Body of pancreas (tissue), 4 donors: ENCODE measurements at places on chromosomes 6 and 20. TPM values are rescaled to one million over a fixed set of nuclear protein-coding genes. Genes with fewer than 3 reads are reported as not detected.

GRCh38 chr20:58306421-58307261, 2.9 kb upstream of the RAB22A start:
- H3K36me3 ChIP-seq: no peaks in the 10 kb centered on the region
- no peak overlapping the region for H3K4me3 ChIP-seq
- no peak overlapping the region for H3K27ac ChIP-seq
- peaks cover 16% of the 10 kb centered on the region for H3K4me1 ChIP-seq
- DNase-seq: no peak
- no peaks in the 10 kb centered on the region for H3K27me3 ChIP-seq

DNA sequence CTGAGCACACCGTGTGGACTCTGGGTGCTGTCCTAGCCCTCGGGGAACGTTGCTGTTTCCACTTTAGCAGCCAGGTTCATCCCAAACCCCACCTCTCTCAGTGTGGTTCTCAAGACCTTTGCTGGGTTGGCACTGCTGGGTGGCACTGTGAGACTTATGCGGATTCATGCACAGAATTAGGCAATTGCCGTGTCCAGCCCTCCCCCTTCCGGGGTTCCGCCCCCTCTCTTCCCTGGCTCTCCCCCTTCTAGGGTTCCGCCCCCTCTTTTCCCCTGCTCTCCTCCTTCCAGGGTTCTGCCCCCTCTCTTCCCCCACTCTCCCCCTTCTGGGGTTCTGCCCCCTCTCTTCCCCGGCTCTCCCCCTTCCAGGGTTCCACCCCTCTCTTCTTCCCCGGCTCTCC, 39.8 kb upstream of the SLCO4A1 start:
- no peak overlapping the region for H3K27ac ChIP-seq
- H3K4me1 ChIP-seq: peaks cover 45% of the 10 kb centered on the region
- no peaks in the 10 kb centered on the region for H3K36me3 ChIP-seq
- H3K4me3 ChIP-seq: no peak overlapping the region
- no peaks in the 10 kb centered on the region for H3K27me3 ChIP-seq

GRCh38 chr6:105603788-105604586, 201.1 kb upstream of the PREP start:
- H3K27ac ChIP-seq: no peak overlapping the region
- H3K27me3 ChIP-seq: no peaks in the 10 kb centered on the region
- no peaks in the 10 kb centered on the region for H3K4me1 ChIP-seq
- DNase-seq: no peak

- no peaks in the 10 kb centered on the region for H3K4me1 ChIP-seq
- no peak overlapping the region for H3K4me3 ChIP-seq
- H3K36me3 ChIP-seq: no peaks in the 10 kb centered on the region
- H3K27me3 ChIP-seq: no peaks in the 10 kb centered on the region
Observed at GRCh38 chr6:54910431-54910884, 63.9 kb downstream of the FAM83B start.

GRCh38 chr6:36677753-36678487, 594 bp upstream of the CDKN1A start:
- no peaks in the 10 kb centered on the region for H3K36me3 ChIP-seq
- H3K27ac ChIP-seq: peak overlapping the region; percentile 20
- H3K4me1 ChIP-seq: peaks cover 51% of the 10 kb centered on the region
- H3K4me3 ChIP-seq: no peak overlapping the region

GRCh38 chr6:129662980-129663431, 47.0 kb downstream of the ARHGAP18 start:
- no peak overlapping the region for H3K4me3 ChIP-seq
- H3K36me3 ChIP-seq: no peaks in the 10 kb centered on the region
- no peak overlapping the region for H3K27ac ChIP-seq
- no peaks in the 10 kb centered on the region for H3K27me3 ChIP-seq

TBXT gene
- total RNA-seq: not detected

DNA sequence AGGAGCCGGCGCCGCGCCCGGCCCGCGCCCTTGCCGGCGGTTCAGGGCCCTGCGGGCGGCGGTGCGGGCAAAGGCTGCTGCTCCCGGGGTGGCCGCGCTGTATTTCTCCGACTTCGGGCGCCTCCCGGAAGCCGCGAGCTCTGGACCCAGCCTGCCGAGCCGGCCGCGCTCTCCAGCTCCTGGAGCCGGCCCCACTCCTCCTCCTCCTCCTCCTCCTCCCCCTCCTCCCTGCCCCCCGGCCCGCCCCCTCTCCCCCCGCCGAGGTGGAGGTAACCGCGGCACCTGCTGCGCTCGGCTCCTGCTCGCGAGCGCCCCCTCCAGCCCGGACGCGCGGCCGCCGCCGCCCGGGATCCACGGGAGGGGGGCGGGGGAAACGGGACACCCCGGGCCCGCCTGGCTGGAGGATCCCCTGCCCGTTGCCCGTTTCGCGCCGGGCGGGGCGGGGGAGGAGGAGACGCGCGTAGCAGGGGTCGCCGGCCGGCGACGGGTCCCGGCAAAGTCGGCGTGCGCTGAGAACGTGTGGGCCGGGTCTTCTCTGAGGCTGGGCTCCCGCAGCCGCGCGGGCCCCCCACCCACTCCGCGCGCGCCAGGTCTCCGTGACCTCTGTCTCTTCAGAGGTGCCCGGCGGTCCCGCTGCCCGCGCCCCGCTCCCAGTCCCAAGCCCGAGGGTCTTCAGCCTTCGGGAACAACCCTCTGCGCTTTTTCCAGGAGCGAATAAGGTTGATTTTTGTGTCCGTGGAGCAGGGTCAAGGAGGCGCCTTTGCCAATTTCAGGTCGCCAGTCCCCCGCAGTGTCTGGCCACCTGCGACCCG, at the start of gene SLC22A23:
SLC22A23 (minus strand) TSS at position 153 of the 812 bp plus-strand sequence. CDS start 491 bp downstream, outside the sequence.
- H3K4me1 ChIP-seq: peaks cover 21% of the 10 kb centered on the region
- peak; percentile 90 for DNase-seq
- no peaks in the 10 kb centered on the region for H3K27me3 ChIP-seq
- H3K4me3 ChIP-seq: peak within 1 kb of the TSS; percentile 26

DNA sequence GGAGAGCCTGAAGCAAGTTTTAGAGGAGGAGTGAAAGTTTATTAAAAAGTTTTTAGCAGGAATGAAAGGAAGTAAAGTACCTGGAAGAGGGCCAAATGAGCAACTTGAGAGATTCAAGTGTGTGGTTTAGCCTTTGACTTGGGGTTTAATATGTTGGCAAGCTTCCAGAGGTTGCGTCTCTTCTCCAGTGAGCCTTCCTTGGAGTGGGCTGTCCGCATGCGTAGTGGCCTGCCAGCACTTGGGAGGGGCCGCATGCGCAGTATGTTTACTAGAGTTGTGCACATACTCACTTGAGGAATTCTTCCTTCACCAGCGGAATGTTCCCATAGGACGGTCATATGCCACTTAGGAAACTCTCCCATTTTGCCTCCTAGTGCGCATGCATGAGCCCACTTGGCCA, 235.2 kb downstream of the ALDH8A1 start:
- no peaks in the 10 kb centered on the region for H3K4me1 ChIP-seq
- H3K27ac ChIP-seq: no peak overlapping the region
- H3K27me3 ChIP-seq: no peaks in the 10 kb centered on the region

- no peaks in the 10 kb centered on the region for H3K36me3 ChIP-seq
- no peaks in the 10 kb centered on the region for H3K27me3 ChIP-seq
- H3K27ac ChIP-seq: no peak overlapping the region
- H3K4me3 ChIP-seq: no peak overlapping the region
- DNase-seq: no peak
- no peaks in the 10 kb centered on the region for H3K4me1 ChIP-seq
Observed at GRCh38 chr6:73339340-73339739, 14.7 kb downstream of the DPPA5 start.

DNA sequence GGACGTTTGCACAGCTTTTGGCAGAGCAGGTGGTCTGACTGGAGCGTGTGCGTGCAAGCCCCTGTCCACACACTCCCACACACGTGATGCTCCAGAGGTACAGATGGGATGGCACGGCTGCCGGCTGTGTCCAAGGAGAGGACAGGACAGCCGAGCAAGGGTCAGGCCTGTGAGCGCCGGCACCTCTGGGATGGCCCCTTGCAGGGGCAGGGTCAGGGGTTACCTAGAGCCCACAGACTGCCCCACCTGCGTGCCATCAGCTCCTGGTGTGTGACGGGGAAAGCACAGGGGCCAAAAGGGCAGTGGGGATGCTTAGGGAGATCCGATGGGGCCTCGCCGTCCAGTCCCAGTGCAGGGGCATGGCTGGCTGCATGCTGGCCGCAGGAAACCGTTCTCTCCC, 189.7 kb downstream of the TAF4 start:
- H3K4me1 ChIP-seq: no peaks in the 10 kb centered on the region
- H3K4me3 ChIP-seq: no peak overlapping the region
- H3K36me3 ChIP-seq: no peaks in the 10 kb centered on the region
- no peaks in the 10 kb centered on the region for H3K27me3 ChIP-seq
- no peak for DNase-seq

LHFPL5 gene
- total RNA-seq: 5.6 TPM

DNA sequence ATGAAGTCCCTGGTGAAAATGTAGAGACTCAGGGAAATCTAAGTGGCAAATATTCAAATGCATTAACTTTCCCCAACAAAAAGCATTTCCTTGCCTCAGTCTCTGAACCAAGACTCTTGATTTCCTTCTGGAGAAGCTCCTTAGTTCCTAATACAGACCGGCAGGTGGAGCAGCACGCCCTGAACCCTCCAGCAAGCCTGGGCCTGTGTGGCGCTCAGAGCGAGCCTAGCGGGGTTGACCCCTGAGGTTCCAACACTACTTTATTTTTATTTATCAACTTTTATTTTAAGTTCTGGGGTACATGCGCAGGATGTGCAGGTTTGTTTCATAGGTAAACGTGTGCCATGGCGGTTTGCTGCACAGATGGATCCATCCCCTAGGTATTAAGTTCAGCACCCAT, 50.8 kb downstream of the PACRG start:
- no peak overlapping the region for H3K4me3 ChIP-seq
- no peak for DNase-seq
- no peak overlapping the region for H3K27ac ChIP-seq
- H3K36me3 ChIP-seq: no peaks in the 10 kb centered on the region
- no peaks in the 10 kb centered on the region for H3K4me1 ChIP-seq
- no peaks in the 10 kb centered on the region for H3K27me3 ChIP-seq

PIGU gene
- 4.4 TPM for total RNA-seq

CD40 gene
- total RNA-seq: 14.5 TPM

TSBP1 gene
- not detected for total RNA-seq

DUSP15 gene
- total RNA-seq: 3.6 TPM

GRCh38 chr20:35004051-35004725, 48.5 kb downstream of the MYH7B start:
- DNase-seq: peak; percentile 7
- H3K27ac ChIP-seq: no peak overlapping the region
- H3K4me1 ChIP-seq: peaks cover 9% of the 10 kb centered on the region
- H3K36me3 ChIP-seq: peaks cover 73% of the 10 kb centered on the region
- H3K27me3 ChIP-seq: no peaks in the 10 kb centered on the region

NFS1 gene
- 15.8 TPM for total RNA-seq

- H3K27me3 ChIP-seq: no peaks in the 10 kb centered on the region
- H3K4me3 ChIP-seq: no peak overlapping the region
- H3K36me3 ChIP-seq: no peaks in the 10 kb centered on the region
- H3K4me1 ChIP-seq: no peaks in the 10 kb centered on the region
- no peak overlapping the region for H3K27ac ChIP-seq
- no peak for DNase-seq
Observed at GRCh38 chr20:24339210-24339641, 130.2 kb upstream of the SYNDIG1 start.

GRCh38 chr6:44057931-44058616, 69.2 kb downstream of the MRPL14 start:
- H3K4me1 ChIP-seq: no peaks in the 10 kb centered on the region
- peak overlapping the region; percentile 69 for H3K27ac ChIP-seq
- DNase-seq: no peak

CALHM6 gene
- total RNA-seq: 1.3 TPM

DNA sequence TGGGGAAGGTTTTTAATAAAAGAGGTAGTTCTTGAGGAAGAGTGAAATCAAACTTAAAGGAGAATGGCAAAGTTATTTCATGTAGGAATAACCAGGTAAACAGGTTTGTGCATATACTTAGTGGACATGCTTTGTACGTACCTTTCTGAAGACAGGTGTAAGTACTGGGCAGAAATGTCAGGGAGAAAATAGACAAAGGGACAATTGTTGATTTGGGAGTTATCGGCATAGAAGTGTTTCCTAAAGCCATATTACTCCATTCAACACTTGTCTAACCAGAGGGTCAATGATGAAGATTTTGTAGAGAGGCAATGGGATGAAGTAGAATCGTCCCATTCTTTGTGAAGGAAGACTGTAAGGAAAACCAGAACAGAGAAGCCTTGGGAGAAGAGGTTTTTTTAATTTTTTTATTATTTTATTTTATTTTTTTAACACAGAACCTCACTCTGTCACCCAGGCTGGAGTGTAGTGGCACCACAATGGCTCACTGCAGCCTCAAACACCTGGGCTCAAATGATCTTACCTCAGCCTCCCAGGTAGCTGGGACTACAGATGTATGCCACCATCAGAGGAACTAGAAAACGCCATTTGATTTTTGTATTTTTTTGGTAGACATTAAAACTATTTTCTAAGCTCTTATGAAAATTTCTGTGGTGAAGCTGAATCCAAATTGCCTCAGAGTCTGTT, 18.0 kb downstream of the SMAP1 start:
- no peaks in the 10 kb centered on the region for H3K27me3 ChIP-seq
- H3K36me3 ChIP-seq: no peaks in the 10 kb centered on the region
- DNase-seq: no peak
- no peak overlapping the region for H3K4me3 ChIP-seq
